ENCODE measurements at places on chromosomes 11 and 22.

DNA sequence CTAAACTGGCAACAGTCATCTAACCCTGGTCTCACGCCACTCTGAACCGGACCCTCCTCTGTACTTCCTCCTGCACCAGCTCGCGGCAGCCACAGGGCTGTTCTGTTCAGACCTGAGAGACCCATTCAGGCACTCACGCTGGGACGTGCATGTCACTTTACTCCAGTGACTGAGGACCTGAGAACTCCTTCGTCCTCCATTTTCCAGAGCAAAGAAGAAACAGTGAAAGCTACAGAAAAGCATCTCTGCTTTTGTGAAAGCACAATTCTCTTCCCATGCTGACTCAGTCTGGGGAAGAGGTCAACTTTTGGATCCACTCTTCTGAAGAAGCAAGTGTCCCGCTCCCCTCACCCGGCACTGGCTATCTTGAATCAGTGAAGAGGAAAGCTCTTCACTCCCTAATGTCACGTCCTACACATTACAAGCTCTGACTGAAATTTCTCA is 24.5 kb downstream of the PISD start:
- peak; percentile 20 for DNase-seq

GRCh38 chr11:111660822-111661221 is 58.6 kb downstream of the SIK2 start:
- no peak for DNase-seq

GRCh38 chr22:30206944-30207343 is 39.6 kb downstream of the LIF start:
- DNase-seq = peak; percentile 35

DNA sequence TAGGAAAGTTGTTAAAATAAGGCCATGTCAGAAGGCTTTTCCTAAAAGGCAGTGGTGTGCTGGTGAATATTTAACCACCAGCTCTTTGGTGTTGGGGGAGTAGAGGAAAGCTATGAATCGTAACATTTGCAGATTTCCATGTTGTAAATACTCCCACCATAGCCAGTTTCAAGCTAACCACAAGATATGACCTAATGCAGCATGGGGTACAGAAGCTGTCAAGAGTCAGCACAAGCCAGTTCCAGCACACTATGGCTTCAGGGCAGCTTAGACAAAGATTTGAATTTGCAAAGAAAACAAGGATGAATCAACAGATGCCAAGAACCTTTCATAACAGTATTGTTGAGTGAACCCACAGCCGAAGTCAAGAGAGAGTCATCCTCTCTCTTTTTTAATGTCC is 40.0 kb downstream of the COMMD9 start:
- no peak for DNase-seq

DNA sequence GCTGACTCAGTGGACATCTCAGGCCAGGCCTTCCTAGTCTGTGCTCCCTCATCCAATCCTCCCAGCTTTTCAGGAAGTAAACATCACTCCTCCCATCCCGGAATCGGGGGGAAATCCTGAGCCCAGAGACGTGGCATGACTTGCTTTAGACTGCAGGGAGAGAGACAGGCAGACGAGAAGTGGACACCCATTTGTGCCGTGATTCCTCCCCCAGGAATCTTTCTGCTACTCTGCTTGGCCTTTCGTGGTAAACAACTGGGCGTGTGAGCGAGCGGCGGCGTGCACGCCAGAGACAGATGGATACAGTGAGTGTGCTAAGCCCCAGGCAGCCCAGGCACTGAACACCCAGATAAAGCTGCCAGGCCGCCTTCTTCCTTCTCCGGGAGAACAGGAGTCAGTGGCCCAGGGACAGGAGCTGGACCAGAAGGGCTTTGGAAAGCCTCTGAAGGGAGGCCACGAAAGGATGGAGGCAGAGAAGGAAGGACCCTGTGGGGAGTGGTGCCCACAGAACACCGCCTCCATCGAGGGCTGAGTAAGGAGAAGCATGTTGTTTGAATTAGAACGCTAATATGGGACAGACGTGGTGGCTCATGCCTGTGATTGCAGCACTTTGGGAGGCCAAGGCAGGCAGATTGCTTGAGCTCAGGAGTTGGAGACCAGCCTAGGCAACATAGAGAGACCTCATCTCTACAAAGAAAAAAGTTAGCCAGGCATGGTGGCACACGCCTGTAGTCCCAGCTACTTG is 53.0 kb upstream of the PRR5 start:
- DNase-seq = peak; percentile 65

GRCh38 chr11:376531-377173 is 7.4 kb downstream of the B4GALNT4 start:
- no peak for DNase-seq

GRCh38 chr11:68199295-68199987 is 13.7 kb downstream of the KMT5B start:
- DNase-seq = no peak

DNA sequence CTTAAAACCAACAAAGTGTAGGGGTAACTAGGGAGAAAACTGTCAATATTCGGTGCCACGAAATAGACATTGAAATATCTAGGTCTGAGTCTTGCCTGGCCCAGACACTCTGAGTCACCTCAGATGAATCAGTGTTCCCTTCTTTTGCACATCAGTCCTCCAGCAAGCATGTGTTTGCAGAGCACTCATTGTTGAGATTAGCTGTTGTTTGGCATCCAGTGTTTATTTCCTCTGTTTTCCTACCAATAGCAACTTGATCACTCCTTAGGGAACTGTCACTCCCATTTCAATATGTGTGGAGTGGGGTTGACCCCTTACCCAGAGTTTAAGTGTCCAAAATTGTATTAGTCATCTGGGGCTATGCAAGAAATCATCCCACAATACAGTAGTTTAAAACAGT is 4.7 kb upstream of the ASCC2 start:
- no peak for DNase-seq

GRCh38 chr11:33861386-33861785 is 30.5 kb downstream of the LMO2 start:
- no peak for DNase-seq

DNA sequence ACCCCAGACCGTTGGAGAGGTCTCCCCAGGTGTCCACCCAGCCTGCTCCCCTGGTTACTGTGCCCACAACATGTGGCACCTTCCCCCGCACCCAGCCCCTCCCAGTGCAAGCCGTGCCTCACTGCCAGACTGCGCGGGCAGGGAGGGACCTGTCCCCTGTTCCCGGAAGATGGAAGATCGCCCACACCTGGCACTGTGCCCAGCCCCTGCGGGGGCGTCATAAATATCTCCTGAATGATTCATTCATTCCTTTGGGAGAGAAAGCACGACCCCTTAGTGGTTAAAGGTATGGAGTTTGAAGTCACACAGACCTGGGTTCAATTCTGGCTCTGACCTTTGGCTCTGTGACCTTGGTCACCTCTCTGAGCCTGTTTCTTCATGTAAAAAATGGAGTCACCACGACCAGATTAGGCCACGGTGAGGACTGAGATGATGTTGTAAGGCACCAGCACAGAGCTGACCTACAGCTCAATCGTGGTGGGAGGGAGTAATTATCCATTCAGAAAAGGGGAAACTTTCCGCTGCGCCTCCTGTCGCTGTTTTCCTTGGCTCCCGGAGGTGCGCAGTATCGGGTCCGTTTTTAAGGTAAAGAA is 497 bp upstream of the SYT12 start:
- DNase-seq = peak; percentile 32

- DNase-seq = no peak
These were observed 90.8 kb downstream of the RNF169 start for GRCh38 chr11:74839446-74839845.

DNA sequence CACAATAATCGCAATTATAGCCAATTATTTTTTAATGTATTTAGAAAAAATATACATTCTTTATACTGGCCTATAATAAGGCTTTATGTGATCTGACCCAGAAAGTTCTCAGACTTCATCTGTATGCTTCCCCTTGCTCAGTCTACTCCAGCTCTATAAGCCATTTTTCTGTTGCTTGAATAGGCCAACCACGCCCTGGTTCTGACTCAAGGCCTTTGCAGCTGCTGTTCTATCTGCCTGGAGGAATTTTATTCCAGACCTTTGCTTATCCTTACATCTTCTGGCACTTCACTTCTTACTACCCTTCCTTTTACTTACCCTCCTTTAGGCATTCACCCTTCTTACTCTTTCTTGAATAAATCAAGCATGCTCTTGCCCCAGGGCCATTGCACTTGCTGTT is 54.9 kb upstream of the PDE3B start:
- DNase-seq = no peak

DNA sequence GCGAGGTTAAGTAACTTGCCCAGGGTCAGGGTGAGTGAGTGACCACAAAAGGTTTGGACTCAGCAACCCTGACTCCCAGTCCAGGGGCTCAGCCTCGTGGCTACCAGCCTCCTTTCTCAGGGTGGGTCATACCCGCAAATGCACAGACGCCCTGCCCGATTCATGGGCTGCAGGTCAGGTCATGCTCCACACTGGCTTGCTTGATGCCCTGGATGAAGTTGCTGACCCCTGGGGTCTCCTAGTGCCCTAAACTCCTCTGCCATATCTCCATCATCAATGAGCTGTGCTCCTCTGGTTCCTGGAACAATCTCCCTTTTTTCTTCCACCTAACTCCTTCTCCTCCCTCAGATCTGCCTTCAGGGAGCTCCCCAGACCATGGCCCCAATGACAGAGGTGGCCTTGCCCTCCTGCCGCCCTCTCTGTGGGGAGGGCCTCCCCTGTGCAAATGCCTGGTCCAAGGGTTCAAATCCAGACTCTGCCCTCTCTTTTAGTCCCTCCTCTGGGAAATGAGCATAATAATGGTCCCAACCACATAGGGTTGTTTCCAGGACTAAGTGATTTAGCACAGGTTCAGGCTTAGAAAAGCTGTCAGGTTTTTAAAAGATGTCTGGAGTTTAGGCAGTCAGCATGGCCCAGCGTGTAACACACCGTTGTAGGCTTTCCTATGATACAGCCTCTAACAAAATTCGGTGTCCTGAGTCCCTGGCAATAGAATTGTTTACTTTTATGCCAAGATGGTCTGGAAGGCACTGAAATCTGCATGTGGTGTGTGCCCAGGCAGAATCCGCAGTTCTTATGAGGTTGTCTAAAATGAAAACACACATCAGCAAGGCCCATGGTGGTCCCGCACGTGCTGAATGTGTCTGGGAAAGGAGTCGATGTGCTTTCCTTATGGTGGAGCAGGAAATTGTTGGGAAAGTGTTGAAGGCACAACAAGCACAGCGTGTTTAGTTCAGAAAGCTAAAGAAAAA is 63.6 kb downstream of the CD82 start:
- DNase-seq = peak; percentile 6

GRCh38 chr11:95175818-95176380 is 55.1 kb downstream of the SESN3 start:
- no peak for DNase-seq

- no peak for DNase-seq
These were observed 108.5 kb upstream of the ALX4 start for GRCh38 chr11:44418456-44418830.

DNA sequence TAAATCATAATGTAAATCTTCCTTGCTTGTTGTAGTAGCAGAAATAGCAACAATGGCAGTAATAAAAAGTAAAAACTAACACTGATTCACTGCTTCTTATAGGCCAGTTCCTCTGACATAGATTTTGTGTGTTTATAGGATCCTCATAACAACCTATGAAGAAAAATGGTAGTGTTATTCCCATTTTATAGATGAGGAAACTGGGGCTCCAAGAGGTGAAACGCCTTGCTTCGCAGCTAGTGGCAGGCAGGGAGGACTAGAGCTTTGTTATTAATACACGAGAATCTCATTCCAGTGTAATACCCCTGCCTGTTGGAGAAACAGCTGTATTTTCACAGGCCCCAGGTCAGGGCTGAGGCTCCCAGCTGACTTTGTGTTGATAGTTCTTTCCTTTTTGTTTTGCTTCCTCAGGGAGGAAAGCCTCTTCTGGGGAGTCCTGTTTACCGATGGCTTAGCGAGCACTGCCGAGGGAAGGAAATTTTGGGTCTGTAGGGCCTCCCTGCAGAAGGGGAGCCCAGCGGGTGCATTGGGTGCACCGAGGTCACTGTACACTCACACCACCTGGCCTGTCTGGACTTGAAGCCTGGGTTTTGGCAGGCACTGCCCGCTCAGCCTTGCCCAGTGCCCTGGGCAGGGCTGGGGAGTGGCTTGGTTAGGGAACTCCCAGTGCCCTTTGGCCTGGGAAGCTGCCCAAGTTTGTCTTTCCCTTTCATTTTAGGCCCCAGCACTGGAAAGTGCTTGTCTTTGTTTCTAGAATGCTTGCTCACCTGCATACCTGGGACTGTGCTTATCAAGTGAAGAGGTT is 13.5 kb downstream of the KIAA1671 start:
- DNase-seq = peak; percentile 74

DNA sequence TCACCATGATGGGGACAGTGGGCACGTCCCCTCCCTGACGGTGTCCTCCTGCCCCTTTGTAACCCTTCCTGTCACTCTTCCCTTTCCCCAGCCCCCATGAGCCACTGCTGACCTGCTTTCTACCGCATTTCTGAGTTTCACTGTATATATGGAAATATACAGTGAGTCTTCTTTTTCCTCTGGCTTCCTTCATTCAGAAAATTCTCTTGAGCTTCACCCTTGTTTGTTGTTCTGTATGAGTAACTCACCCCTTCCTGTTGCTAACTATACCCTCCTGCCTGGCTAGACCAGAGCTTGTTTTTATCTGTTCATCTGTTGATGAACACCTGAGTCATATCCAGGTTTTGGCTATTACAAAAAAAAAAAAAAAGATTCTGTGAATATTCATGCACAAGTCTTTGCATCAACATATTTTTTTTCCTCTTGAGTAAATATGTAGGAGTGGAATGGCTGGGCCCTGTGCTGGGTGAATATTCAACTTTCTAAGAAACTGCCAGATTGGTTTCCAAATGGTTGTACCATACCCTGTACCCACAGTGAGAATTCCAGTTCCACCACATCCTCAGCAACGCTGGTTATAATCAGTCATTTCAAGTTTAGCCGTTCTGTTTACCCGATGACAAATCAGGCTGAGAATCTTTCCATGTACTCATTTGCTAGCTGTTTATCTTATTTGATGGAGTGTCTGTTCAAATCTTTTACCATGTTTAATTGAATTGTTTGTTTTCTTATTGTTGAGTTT is 62.0 kb downstream of the IGF2 start:
- DNase-seq = peak; percentile 21

GRCh38 chr22:19607192-19608002 is 83.2 kb upstream of the CLDN5 start:
- DNase-seq = peak; percentile 40

- peak; percentile 94 for DNase-seq
These were observed 29.9 kb upstream of the MALAT1 start for GRCh38 chr11:65468874-65469333.

GRCh38 chr11:114181752-114182151 is 114.4 kb upstream of the NNMT start:
- DNase-seq = no peak

- no peak for DNase-seq
These were observed 84.6 kb upstream of the PICALM start for GRCh38 chr11:86153439-86153838.

DNA sequence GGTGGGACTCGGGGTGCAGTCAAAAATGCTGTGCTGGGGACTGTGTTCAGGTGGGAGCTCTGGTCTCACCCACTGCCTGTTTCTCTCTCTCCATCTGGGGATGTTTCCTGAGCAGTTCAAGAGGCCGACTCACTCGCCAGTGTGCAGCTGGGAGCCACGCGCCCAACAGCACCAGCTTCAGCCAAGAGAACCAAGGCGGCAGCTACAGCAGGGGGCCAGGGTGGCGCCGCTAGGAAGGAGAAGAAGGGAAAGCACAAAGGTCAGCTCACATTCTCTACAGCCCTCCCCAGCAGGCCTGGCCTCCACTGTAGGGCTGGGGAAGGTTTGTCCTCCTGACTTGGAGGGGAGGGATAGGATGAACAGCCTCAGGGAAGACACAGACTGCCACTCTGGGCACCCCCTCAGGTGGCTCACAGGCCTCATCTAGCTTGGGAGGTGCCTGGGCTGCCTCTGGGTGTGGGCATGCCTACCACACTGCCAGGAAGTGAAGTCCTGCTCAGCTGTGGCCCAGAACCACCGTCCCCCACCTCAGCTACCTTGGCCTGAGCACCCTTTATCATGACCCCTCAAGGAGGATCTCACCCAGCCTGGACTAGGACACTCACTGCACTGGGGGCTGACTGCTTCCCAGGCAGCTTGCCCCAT is 13.0 kb downstream of the TUB start:
- DNase-seq = no peak
